ENCODE measurements at places on chromosomes 4 and X.

- DNase-seq: no peak
These were observed 133.2 kb downstream of the ARHGAP6 start for GRCh38 chrX:11532291-11533078.

GRCh38 chr4:124105212-124105611 is 607.3 kb downstream of the ANKRD50 start:
- DNase-seq: no peak

- DNase-seq: no peak
These were observed 476.9 kb upstream of the SLIT2 start for GRCh38 chr4:19774690-19775256.

DNA sequence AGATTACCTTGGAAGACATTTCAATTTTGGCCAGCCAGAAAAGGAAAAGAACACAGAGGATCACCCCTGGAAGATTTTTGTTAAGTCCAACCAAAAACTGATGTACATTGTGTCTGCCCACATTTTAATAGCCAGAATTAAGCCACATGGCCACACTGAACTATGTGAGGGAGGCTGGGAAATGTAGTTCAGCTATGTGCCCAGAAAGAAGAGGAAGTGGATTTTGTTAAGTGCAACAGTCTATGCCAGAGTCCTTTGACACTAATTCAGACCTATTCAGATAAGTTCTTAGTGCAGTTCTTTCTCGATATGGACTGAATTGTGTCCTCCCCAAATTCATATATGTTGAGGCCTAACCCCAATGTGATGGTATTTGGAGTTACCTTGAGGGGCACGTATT is 18.4 kb downstream of the PRPS1 start:
- DNase-seq: no peak

- no peak for DNase-seq
These were observed 20.1 kb downstream of the SPON2 start for GRCh38 chr4:1152290-1152689.

- DNase-seq: no peak
These were observed 5.5 kb upstream of the XAGE2 start for GRCh38 chrX:52363247-52363883.

GRCh38 chrX:23666282-23666681 is 1.0 kb upstream of the PRDX4 start:
- DNase-seq: no peak

- no peak for DNase-seq
These were observed 75.8 kb downstream of the PPP3CA start for GRCh38 chr4:101271516-101271915.

DNA sequence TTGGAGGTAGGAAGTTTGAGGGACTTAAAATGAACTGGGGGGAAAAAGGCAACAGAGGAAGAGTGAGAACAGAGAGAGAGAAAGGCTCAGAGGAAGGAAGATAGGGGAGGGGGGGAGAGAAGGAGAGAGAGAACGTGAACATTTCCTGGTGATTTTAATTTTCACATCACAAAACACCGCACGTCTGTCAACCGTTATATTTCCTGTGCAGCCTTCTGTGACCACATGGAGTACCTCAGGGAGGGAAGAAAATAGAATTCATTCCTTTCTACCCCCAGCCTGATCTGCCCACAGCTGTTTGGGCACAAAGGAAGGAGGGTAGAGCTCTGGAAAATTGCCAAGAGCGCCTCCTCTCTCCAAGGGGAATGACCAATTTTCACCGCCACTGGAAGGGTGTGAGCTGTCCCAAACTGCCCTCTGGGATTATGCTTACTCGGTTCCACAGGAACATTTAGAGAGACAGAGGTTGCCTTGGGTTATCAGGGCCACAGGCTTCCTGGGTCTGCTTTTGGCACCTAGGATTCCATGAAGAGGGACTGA is 135.7 kb upstream of the MAMLD1 start:
- DNase-seq: no peak
